CD4-positive, alpha-beta T cell treated with Interleukin-6 at 100 ng/mL for 8 hours (primary cell): ENCODE measurements at places on chromosomes 6 and 20.
A peak's percentile ranks its signal among the peaks of the same experiment; 100 is the strongest.

DNA sequence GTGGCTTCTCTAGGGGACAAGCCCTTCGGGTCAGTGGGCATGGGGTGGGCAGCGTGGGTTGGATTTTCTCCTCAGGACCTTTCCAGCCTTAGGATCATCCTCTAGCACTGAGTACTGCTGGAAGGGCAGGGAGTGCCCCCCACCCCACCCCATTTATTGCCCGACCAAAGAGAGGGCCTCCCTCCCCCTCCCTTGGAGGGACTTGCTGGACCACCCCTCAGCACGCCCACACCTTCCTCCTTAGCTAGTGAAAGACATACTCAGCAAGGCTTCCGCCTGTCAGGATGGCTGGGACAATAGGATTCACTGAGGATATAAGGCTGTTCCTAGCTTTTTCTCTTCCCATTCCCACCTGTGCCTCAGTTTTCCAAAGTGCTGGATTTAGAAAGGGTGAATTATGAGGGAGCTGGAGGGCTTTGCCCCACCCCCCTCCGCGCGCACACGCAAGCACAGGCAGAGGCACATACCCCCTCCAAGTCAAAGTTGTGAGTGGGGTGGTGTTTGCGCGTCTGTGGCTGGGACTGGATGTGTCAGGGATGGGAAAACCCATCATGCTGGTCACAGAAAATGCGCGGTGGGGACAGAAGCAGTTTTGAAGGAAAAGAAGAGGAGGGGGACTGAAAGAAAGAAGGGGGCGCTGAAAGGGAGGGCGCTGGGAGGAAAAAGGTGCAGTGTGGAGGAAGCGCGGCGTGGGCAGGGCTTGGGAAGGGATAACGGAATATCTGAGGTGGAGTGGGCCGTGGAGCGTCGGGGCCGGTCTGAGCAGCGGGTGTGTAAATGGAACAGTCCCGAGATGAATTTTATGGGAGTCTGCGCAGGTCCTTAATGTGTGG, 693 bp upstream of the SLC29A1 start:
- no peak for DNase-seq

DNA sequence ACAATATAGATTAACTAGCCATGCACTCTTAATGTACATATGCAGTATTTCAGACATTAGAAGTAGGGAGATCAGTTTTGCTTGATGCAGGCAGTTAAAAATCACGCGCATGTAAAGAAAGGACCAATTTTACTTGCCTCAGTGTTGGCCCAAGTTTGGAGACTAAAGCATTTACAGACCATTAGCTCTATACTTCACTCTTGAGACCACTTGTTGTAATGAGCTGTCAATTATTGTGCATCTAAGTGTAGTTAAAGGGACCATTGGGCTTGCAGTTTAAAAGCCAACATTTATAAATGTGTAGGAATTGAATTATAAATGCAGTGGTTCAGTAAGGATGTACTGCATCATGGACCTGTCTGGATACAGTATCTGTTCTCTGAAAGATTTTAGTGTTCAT, 53.7 kb downstream of the PLCB4 start:
- no peak for DNase-seq

DNA sequence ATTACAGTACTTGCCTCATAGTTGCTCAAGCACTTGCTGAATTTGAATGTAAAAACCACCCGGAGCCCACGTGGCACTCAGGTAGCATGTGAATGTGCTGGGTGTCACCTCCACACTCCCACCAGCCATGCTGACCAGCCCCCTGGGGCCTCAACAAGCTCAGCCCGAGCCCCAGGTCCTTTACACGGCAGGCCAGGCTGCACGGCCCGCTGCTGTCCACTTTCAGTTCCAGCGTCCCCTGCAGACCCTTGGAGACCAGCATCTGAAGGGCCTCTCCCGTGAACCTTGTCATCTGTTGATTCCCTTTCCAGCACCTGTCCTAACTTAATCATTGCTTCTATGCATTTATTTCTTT, 33.3 kb upstream of the ZBP1 start:
- no peak for DNase-seq

- DNase-seq = no peak
These were observed 4.8 kb downstream of the HELZ2 start for GRCh38 chr20:63568986-63569949.

DNA sequence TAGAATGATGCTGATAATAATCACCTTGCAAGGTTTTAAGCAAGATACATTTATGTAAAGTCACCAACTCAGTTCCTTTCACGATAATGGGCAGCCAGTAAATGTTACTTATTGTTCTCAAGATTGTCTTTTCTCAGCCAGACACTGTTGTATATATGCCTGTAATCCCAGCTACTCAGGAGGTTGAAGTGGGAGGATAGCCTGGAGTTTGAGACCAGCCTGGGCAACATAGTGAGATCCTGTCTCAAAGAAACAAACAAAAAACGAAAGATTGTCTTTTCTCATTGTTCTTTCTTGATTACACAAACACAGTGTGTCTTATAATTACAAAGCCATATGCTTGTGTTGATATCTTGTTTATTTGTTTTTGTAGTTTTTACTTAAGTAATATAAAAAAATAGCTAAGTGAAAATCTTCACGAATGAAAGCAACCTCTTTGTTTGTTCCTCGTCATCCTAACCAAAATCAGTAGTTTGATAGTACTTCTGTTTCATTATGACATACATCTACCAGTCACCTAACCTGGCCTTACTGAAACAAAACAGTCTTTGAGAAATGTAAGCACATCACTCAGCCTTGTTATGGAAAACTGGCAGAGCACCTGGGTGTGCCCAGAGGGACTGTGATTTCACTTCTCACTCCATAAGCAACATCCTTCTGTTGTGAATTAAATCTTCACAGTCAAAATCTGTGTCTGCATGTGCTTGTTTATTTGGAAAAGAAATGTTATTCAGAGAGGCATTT, 436.2 kb upstream of the SOX4 start:
- DNase-seq = no peak

DNA sequence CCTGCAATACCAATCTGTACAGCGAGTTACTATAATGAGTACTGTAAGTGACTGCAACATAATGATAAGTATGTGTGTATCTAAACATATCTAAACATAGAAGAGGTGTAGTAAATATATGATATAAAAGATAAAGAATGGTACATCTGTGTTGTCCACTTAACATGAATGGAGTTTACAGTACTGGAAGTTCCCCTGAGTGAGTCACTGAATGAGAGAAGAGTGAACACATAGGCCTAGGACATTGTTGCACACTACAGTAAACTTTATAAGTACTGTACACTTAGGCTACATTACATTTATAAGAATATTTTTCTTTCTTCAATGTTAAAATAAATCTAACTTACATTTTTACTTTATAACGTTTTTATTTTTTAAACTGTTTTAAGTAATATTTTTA, 380.4 kb downstream of the MMUT start:
- DNase-seq = no peak

DNA sequence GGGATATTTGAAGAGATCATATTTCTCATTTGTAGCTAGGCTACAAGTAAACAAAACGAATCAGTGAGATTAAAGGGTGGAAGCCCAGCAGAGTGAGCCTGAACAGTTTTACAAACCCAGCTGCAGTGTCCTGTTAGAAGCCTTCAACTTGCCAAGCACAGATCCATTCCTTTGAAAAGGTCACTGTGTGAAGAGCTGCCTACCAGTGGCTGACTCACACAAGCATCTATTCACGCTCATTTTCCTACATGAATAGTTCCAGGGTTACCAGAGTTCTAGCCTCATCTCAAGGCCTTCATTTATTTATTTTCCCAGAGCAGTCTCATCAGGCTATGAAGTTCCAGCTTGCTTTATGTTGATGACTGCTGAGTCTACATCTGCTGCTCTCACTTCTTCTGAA, 25.7 kb upstream of the MLIP start:
- no peak for DNase-seq

DNA sequence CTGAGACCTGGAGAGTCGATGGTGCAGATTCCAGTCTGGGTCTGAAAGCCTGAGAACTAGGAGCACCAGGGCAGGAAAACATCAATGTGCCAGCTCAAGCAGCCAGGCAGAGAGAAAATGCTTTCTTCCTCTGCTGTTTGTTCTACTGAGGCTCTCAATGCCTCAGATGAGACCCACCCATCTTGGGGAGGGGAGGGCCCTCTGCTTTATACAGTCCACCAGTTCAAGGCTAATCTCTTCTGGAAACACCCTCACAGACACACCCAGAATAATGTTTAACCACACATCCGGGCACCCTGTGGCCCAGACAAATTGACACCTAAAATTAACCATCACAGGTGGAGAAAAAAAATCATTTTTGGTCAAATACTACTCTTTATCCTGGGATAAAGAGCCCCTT, 89.3 kb upstream of the SLC22A23 start:
- no peak for DNase-seq

DNA sequence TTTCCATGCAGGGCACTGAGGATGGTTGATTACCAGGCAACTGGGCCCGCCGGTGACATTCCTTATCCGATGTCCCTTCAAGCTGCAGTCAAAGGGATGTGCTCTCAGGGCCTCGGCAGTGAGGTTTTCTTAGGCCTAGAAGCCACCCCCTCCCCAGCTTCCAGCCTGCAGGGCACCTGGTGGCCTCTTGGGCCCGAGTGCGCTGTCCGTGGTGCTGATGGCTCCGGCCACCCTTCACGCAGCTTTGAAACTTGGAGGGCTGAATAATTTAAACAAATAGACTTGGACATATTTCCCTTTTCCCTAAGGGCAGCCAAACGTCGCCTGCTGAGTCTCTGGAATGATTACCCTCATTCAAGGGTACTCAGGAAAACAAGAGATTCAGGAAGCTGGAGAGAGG, 8.9 kb upstream of the MLN start:
- no peak for DNase-seq

- DNase-seq = no peak
These were observed 3.4 kb upstream of the SRC start for GRCh38 chr20:37342231-37343177.

DNA sequence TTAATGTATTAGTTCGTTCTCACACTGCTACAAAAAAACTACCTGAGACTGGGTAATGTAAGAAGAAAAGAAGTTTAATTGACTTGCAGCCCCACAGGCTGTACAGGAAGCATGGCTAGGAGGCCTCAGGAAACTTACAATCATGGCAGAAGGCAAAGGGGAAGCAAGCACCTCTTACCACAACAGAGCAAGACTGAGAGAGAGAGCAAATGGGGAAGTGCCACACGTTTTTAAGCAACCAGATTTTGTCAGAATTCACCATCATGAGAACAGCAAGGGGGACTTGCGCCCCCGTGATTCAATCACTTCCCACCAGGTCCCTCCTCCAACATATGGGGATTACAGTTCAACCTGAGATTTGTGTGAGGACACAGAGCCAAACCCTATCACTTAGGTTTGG, 70.8 kb upstream of the SRSF6 start:
- no peak for DNase-seq

DNA sequence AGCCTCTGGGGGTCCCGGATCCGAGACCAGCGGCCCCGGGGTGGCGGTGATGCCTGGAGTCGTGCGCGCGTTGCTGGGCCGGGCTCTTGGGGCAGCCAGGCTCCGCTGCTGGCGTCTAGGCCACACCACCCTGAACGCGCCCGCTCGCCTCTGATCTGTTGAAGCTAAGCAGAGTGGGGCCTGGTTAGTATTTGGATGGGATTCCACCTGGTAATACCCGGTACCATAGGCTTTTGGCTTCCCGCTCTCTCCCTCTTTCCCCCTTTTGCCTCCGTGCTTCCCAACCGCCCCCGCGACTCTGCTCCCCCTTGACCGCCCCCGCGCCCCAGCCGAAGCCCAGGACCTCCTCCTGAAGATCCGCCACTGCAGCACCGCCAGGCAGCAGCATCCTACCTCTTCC, 1383.5 kb upstream of the DEFB115 start:
- DNase-seq = no peak

GRCh38 chr6:53828215-53828614, 33.4 kb downstream of the LRRC1 start:
- no peak for DNase-seq

DNA sequence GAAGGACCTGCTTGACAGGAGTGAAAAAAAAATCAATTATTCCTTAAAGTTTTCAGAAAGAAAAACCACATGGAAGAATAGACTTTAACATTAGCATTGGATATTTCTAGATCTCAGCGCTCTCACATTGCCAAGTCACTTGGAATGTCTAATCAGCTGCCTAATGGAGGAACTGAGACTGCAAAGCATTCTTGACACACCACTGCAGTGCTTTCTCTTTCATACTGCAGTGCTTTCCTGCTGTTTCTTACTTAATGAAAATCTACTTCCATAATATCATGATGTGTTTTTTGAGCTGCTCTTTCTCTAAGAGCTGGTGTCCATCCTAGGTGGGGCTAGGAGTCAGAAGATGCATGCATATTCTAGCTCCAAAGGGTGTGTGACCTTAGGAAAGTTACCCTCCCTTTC, 20.4 kb upstream of the MCM3 start:
- DNase-seq = peak; percentile 14
